ENCODE measurements at places on chromosomes 5 and 9.

DNA sequence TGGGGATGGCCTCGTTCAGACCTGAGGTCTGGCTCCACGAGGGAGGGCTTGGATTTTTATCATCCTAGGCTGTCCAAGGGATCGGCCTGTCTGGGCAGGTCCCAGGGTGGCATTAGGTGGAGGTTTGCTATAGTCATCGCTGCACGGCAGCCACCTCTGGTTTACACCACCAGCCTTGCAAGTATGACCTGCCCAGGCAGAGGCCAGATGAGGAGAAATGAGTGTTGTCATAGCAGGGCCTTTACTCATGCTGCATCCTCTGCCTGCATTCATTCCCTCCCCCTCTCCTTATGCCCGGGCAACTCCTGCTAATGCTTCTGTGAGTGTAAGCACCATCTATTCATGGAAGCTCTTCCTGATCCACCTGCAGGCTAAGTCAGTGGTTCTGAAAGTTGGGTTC, 15.3 kb upstream of the NDST1 start:
- DNase-seq = no peak

GRCh38 chr5:132232465-132232864, 4.8 kb upstream of the P4HA2 start:
- no peak for DNase-seq

DNA sequence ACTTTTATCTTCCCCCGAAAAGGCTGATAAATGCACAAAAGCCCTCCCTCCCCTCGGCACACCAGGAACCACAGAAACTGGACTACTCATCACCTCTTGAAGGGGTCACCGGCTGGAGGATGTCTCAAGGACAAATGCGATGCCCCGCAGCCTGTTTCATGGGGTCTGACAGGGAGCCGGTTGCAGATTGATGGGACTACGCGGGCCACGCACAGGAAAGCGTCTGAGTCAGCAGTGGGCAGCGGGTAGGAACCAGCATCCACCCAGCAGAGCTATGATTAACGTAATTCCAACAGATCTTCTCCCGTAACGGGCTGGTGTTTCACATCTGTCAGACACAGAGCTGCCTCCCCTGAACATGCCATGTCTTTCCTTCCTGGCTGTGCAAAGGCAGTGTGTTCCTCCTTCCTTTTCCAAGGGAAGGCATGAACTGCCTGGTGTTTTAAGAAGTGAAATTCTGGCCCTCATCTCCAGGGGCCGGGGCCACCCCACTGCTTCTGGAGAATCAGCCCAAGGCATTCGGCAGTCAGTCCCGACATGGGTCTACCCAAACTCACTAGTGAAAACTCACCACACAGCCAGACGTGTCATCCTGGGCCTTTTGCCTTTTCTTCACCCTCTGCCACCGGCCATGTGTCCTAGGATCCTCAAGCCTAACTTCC, 144.4 kb upstream of the PHYKPL start:
- no peak for DNase-seq

- no peak for DNase-seq
Measured at GRCh38 chr5:174837919-174838902, 113.8 kb downstream of the MSX2 start.

DNA sequence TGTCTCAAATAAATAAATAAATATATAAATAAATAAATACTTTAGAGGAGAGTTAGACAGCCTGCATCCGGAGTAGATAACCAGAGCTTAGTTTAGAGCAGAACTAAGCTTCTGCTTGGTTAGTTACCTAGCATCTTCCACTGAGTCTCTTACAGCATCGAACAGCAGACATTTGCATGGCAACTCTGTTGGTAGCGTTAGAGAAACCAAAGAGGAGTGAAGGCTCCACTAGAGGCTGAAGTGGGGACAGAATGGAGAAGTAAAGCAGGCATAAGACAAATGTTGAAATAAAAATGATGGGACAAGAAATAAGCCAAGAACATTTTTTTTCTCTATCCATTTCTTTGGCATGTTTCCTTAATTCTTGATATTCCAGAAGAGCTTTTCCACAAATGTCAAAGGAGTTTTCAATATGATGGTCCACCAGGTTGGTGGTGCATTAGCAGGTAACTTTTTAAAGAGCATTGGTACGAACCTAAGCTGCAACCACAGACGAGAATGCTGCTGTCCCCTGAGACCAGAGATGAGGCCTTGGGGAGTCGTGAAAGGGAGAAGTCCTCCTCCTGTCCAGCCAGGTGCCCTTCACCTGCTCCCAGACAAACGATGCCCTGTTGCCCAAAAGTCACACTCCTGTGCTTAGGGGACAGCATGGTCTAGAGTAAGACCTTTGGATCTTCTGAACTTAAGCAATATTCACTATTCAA, 438.3 kb downstream of the DIRAS2 start:
- no peak for DNase-seq

DNA sequence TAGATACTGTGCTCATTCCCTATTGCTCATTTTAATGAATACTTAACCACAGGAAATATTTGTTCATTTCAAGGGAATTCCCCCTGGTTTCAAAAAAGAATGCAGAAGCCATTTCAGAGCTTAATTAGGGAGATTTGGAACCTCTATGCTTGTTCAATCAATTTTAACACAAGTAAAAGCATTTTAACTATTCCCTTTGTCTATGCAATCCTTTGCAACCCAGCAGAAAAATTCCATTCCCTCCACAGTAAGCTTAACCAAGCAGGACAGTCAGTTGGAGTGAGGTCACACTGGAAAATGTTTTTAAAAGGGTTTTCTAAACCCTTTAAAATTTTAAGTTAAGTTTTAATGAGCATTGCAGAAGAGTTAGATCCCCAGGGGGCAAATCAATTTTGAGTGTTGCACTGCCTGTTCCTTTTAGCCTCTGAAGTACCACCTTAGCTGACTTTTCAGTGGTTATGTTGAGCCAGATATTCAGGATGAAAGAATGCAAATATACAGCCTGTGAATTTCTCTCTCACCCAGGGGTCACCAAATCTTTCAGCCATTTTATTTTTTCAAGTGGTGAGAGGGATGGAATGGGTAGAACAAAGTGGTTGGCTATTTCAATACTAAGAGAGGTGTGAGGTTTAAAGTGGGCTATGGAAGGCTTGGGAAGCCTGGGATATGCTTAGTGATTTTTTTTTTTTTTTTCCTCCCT, 356.2 kb upstream of the NUDT12 start:
- DNase-seq = no peak

DNA sequence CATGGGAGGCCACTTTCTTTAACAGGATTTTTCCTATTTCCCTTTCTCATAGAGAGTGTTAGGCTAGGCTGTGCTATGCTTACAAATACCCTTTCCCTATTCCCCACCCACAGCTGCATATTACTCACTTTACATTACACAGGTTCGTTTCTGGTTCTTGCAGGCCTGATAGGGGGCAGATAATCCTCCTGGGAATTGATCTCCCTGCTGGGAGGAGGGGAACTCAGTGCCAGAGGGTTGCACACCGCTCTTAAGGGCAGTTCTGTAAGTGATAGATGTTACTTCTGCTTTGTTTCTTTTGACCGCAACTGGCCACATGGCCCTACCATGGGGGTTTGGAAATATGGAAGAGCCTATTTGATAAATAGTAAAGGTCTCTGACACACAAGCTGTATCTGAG, 54.0 kb upstream of the NTRK2 start:
- no peak for DNase-seq

DNA sequence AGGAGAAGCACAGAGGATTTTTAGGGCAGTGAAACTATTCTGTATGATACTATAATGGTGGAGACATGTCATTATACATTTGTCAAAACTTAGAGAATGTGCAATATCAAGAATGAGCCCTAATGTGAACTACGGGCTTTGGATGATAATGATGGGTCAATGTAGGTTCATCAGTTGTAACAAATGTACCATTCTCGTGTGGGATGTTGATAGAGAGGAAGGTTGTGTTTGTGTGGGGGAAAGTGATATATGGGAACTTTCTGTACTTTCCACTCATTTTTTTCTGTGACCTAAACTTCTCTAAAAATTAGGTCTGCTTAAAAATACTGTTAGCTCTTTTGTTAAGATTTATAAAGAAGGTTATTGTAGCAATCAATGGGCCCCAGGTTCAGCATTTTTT, 138.9 kb downstream of the SPATA31D1 start:
- no peak for DNase-seq

DNA sequence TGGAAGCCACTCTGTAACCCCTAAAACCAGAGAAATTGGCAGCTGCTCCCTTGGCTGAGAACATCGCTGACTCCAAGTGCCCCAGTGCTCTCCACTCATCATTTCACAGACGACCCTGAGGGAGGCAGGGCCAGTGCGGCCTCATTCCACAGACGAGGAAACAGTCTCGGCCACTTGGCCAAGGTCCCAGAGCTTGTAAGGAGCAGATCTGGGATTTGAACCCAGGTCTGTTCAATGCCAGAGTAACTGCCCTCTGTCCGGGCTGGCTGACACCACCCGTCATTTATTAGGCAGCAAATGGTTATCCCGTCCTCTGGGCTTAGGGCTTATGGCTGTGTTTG, 19.9 kb upstream of the IER5L start:
- DNase-seq = no peak

- no peak for DNase-seq
Measured at GRCh38 chr9:97851446-97851883, 1.6 kb upstream of the FOXE1 start.

DNA sequence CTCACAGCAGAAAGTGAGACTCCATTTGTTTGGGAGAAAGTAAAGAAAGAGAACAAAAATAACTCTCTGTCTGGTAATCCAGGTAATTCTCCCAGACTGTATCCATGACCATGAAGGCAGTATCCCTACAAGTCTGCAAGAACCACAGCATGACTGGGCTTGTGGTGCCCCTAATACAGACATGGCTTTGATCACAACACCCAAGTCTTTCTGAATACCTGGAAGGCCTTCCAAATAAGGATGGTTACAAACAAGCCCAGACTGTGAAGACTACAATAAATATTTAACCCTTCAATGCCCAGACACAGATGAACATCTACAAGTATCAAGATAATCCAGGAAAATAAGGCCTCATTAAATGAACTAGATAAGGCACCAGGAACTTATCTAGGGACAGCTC, 481.1 kb upstream of the RORB start:
- DNase-seq = no peak

DNA sequence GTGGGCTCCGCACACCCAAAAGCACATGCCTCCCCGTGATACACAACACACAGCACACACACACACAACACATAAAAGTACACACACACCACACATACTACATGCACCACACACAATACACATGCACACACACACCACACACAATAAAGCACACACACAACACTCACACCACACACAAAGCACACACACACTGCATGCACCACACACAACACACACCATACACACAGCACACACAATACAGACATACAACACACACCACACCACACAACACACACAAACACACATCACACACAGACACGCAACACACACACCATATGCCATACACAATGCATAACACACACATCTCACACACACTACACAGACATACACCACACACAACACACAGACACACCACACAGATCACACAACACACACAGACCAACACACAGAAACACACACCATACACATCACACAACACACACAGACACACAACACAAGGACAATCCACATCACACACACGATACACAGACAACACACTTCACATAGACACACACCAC, 3.4 kb upstream of the CCDC187 start:
- DNase-seq = no peak

DNA sequence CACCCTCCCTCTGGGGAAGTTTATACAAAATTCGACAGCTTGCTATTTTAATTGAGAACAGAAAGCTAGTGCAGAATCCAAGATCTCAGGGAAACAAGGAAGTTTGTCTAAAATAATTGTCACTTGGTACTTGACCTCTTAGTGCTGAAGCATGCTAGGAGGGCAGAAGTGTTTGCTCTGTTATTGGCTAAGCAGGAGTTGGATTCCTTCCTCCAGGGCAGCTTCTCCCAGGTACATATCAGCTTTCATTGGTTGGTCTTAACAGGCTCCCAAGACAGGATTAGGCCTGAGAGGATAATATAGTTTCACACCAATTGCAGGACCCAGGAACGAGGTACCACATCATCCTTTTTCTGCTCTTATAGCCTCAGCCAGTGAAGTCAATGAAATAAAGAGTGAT, 432.8 kb downstream of the IRX1 start:
- DNase-seq = no peak

DNA sequence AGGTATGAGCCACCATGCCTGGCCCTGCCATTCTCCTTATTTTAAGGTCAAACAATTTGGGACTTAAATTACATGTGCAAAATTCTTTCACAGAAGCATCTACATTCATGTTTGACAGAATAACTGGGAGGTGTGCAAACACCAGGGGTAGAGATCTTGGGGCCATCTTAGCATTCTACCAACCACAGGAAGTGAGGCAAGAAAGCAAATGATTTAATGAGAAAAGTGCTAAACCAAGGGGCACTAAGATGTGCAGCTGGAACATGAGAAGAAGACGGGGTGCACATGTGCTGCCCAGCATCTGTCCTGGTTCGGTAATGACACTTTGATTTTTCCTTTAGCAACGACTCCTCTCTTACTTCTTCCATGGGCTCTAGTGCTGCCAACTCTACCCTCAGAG, 1.2 kb upstream of the F12 start:
- DNase-seq = no peak

DNA sequence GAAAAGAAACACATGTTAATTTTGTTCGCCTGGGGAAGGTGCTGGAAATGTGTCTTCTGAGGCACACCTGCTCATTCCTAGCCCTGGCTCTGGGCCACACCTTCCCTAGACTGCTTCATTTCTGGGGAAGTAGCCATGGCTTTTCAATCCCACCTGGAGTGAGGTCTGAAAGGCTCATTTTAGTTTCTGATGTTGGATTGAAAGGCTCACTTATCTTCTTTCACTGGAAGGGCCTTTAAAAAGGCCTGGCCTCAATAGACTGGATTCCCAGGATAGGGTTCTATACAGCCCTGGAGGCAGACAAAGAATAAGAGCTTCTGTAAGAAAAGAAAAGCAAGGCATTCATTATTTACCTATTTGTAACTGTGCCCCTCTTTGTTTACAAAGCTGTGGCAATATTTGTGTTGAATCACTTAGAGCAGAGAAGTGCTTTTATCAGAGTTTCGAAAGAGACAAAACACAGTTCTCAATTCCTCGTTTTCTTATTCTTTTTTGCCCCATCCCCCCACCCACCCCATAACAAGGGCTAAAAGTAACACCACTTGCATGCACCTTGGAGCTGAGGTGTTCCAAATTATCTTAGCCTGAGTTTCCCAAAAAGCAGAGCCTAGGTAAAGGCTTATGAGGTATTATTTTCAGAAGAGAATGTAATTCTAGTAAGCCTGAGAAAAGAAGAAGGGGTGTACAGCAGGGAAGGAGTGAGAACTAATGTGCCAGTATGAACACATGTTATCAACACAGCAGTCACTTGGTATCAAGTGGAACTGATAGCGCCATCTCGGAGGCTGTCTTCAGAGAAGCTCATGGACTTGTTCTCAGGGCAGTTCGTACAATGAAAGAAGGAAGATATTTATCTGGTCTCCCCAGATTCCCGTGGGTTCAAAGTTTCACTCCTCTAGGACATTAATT, 413.1 kb downstream of the KCTD16 start:
- DNase-seq = peak; percentile 30

- no peak for DNase-seq
Measured at GRCh38 chr5:5522336-5522735, 99.9 kb downstream of the ICE1 start.

GRCh38 chr5:141883184-141883891, 5.1 kb upstream of the PCDH1 start:
- DNase-seq = no peak
